ENCODE measurements at places on chromosomes 13 and 19.
A peak's percentile ranks its signal among the peaks of the same experiment; 100 is the strongest.

DNA sequence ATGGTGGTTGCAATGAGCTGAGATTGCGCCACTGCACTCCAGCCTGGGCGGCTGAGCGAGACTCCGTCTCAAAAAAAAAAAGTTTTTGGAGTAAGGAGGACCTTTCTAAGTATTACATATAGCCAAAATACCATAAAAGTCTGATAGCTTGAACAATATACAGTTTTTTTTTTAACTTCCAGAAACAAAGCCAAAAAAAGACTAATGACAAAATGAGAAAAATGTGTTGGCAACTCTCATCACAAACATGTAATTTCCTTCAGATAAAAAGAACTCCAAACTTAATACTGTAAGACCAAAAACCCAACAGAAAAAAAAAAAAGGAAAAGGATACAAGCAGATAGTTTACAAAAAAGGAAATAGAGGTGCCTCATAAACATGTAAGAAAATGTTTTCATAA is 68.2 kb upstream of the MED4 start:
- DNase-seq, result no peak
- H3K4me1 ChIP-seq, result peaks cover 10% of the 10 kb centered on the region
- H3K36me3 ChIP-seq, result no peaks in the 10 kb centered on the region
- no peaks in the 10 kb centered on the region for H3K27me3 ChIP-seq

- no peaks in the 10 kb centered on the region for H3K4me1 ChIP-seq
- no peak overlapping the region for H3K27ac ChIP-seq
- H3K36me3 ChIP-seq, result no peaks in the 10 kb centered on the region
- H3K4me3 ChIP-seq, result no peak overlapping the region
- no peaks in the 10 kb centered on the region for H3K27me3 ChIP-seq
Observed at GRCh38 chr13:88526853-88527215, 855.7 kb downstream of the SLITRK5 start.

DNA sequence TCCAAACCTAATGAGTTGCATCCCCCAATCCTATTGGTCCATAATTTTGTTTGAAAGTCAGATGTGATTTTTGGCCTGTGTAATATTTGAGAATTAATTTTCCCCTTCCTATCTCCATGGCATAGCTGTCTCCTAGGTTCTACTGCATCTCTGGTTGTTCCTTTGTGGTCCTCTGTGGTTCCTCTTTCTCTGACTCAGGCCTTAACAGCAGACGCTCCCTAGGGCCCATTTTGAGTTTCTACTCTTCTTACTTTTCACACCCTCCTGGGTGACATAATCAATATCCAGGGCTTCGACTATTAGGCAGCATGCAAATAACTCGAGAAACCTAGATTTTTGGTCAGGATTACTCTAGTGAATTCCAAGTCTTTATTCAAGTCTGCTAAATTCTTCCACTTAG is 160.7 kb downstream of the RFC3 start:
- H3K4me3 ChIP-seq, result no peak overlapping the region
- DNase-seq, result no peak
- no peaks in the 10 kb centered on the region for H3K27me3 ChIP-seq
- no peaks in the 10 kb centered on the region for H3K4me1 ChIP-seq

GRCh38 chr13:105050686-105051085 is 1484.8 kb downstream of the EFNB2 start:
- H3K4me1 ChIP-seq, result no peaks in the 10 kb centered on the region
- H3K27me3 ChIP-seq, result no peaks in the 10 kb centered on the region
- no peak overlapping the region for H3K4me3 ChIP-seq
- no peaks in the 10 kb centered on the region for H3K36me3 ChIP-seq
- H3K27ac ChIP-seq, result no peak overlapping the region

DNA sequence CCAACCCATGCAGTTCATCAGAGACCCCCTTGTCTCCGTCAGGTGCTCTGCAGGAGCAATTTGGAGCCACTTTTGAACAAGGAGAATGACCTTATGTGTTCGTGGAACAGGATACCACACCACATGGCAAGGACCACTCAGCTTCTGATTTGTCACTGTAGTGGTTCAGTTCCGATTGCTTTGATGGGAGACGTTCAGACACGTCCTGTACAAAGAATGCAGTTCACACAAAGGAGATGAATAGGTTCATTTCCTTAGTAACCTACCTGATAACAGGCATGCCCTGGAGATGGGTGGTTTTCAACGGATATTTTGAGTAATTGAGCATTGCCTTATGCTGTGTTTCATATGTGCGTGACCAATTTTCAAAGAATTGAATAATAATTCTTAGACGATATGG is 17.2 kb downstream of the FGF9 start:
- no peaks in the 10 kb centered on the region for H3K27me3 ChIP-seq
- no peaks in the 10 kb centered on the region for H3K36me3 ChIP-seq
- H3K4me3 ChIP-seq, result no peak overlapping the region
- H3K27ac ChIP-seq, result no peak overlapping the region
- no peak for DNase-seq

- H3K4me3 ChIP-seq, result peak within 1 kb of the TSS; percentile 98
- H3K4me1 ChIP-seq, result peaks cover 41% of the 10 kb centered on the region
- H3K27me3 ChIP-seq, result no peaks in the 10 kb centered on the region
- H3K36me3 ChIP-seq, result peaks cover 14% of the 10 kb centered on the region
Observed at GRCh38 chr19:18281082-18282020, at the start of gene JUND. TSS of gene JUND (minus strand) at chr19:18281622. CDS start at chr19:18281484, 138 bp downstream.

DNA sequence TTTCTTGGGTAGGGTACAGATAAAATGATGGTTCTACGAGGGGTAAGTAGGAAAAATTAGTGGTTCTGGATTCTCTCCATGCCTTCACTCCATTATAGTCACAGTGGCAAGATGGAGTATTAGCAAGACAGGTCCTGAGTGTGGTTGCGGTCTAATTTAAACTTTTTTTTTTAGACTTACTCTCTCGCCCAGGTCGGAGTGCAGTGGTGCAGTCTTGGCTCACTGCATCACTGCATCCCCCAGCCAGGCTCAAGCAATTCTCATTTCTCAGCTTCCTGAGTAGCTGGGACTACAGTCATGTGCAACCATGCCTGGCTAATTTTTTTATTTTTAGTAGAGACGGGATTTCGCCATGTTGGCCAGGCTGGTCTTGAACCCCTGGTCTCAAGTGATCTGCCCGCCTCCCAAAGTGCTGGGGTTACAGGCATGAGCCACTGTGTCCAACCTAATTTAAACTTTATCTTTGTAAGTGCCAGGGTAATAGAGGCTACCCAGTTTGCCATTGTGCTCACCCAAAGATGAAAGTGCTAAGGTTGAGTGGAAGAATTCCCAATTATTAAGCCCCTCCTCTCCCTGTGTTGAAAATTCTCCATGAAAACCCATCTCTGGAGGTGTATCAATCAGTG is 135.6 kb downstream of the TM9SF2 start:
- H3K27ac ChIP-seq, result no peak overlapping the region
- no peaks in the 10 kb centered on the region for H3K36me3 ChIP-seq
- no peaks in the 10 kb centered on the region for H3K27me3 ChIP-seq
- no peak for DNase-seq
- no peak overlapping the region for H3K4me3 ChIP-seq
- no peaks in the 10 kb centered on the region for H3K4me1 ChIP-seq

- DNase-seq, result no peak
- peak overlapping the region; percentile 91 for H3K4me3 ChIP-seq
- H3K36me3 ChIP-seq, result no peaks in the 10 kb centered on the region
Observed at GRCh38 chr13:33541962-33542308, 256.4 kb upstream of the STARD13 start.

GRCh38 chr19:55094456-55095259 is 19.0 kb downstream of the EPS8L1 start:
- DNase-seq, result no peak
- peaks cover 7% of the 10 kb centered on the region for H3K36me3 ChIP-seq
- no peak overlapping the region for H3K4me3 ChIP-seq
- H3K27me3 ChIP-seq, result no peaks in the 10 kb centered on the region
- H3K27ac ChIP-seq, result no peak overlapping the region

DNA sequence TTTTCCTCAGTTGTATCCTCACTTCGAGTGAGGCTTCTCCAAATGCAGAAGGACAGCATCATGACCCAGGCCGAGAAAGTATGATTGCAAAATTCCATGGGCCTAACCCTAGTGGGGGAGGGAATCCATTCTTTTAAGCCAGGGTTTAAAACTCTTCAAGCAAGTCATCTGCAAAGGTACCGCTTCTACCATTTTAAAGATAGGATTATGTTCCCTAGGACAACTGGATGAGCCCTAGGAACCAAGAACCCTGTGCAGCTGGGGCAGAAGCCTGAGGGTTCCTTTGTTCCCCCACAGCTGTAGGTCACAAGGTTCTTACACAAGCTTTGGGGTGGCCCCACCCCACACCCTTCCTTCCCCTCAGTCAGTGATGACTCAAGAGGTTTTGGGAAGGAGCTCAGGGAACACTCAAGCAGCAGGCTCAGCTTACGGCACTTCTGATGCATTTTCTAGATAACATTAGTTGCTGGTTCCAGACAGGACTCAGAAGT is 13.5 kb downstream of the ARL11 start:
- no peaks in the 10 kb centered on the region for H3K36me3 ChIP-seq
- peaks cover 8% of the 10 kb centered on the region for H3K4me1 ChIP-seq
- no peak for DNase-seq
- H3K27ac ChIP-seq, result no peak overlapping the region
- H3K27me3 ChIP-seq, result no peaks in the 10 kb centered on the region

DNA sequence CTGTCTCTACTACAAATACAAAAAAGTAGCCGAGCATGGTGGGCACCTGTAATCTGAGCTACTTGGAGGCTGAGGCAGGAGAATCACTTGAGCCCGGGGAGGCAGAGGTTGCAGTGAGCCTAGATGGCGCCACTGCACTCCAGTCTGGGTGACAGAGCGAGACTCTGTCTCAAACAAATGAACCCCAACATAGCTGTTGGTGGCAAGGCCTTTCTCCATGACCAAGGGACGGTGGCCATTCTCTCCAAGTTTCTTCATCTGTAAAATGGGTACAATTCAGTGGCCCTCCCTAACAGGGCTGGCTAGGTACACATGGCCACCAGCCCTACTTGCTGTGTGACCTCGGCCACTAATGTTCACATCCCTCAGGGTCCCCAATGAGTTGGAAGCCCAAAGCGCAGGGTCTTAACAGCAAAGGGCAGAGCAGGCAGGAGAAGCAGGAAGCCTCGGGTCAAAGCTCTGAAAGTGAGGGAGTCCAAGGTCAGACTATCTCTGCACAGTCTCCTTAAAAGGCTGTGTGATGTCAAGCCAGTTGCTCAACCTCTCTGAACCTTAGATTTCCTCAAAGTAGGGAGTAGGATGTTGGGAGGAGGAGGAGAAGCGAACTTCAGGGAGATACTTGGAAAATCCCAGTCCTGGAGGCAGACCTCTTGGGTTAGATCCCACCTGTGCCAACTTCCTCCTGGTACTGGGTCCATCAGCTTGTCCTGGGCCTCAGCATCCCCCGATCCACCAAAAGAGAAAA is 2.7 kb downstream of the JUND start:
- DNase-seq, result peak; percentile 77
- peak overlapping the region; percentile 100 for H3K27ac ChIP-seq
- no peaks in the 10 kb centered on the region for H3K27me3 ChIP-seq
- peaks cover 14% of the 10 kb centered on the region for H3K36me3 ChIP-seq
- H3K4me3 ChIP-seq, result peak overlapping the region; percentile 98

GRCh38 chr13:73772449-73773167 is 361.6 kb downstream of the KLF12 start:
- no peak overlapping the region for H3K4me3 ChIP-seq
- H3K4me1 ChIP-seq, result peaks cover 18% of the 10 kb centered on the region
- H3K27ac ChIP-seq, result no peak overlapping the region
- no peak for DNase-seq
- no peaks in the 10 kb centered on the region for H3K36me3 ChIP-seq

DNA sequence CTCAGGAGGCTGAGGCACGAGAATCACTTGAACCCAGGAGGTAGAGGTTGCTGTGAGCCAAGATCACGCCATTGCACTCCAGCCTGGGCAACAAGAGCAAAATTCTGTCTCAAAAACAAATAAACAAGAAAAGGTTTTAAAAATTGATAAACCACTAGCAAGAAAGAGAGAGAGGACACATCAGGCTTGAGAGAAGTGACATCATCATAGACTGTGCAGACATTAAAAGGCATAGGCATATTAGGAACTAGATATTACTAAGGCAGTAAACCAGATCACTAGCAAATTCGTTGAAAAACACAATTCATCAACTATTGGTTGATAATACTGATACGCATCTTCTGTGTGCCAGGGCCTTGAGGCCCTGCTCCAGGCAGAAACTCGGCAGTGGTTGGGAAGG is 7.7 kb downstream of the A1BG start:
- no peaks in the 10 kb centered on the region for H3K36me3 ChIP-seq
- DNase-seq, result no peak
- H3K4me3 ChIP-seq, result no peak overlapping the region
- H3K27ac ChIP-seq, result no peak overlapping the region
- no peaks in the 10 kb centered on the region for H3K27me3 ChIP-seq

DNA sequence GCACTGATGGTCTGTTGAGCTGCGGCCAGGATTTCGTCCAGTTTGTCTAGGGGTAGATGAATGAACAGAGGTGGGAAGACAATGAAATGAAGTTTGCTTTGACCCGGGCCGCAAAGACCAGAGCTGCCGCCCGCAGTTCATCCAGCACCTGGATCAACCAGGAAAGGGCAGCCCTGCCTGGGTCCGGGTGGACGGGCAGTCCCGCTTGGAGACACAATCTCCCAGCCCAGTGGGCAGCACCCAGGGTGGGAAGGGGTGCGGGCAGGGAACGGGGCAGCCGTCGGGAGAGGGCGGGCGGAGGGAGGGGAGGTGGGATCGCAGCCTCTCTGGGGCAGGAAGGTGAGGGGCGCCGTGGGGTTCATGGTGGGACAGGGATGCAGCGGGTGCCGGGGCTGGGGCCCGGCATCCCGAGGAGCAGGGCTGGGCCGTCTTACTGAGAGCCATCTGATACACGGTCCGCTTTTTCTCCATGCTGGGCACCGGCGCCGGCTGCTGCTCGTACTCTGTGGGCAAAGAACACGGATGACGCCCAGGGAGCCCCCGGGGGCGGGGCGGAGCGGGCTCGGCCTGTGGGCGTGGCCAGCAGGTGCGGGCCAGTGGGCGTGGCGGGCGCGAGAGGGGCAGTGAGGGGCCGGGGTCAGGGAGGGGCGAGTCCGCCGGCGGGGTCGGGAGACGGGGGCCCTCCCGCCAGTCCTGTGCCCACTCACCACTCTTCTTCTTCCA is 33.1 kb downstream of the SHANK1 start:
- no peak overlapping the region for H3K4me3 ChIP-seq
- H3K27ac ChIP-seq, result no peak overlapping the region
- H3K27me3 ChIP-seq, result peaks cover 3% of the 10 kb centered on the region
- no peak for DNase-seq
- no peaks in the 10 kb centered on the region for H3K4me1 ChIP-seq

GRCh38 chr13:113493315-113493951 is 2.9 kb upstream of the DCUN1D2 start:
- no peaks in the 10 kb centered on the region for H3K27me3 ChIP-seq
- H3K4me1 ChIP-seq, result peaks cover 32% of the 10 kb centered on the region
- peak overlapping the region; percentile 5 for H3K27ac ChIP-seq
- peaks cover 10% of the 10 kb centered on the region for H3K36me3 ChIP-seq

DNA sequence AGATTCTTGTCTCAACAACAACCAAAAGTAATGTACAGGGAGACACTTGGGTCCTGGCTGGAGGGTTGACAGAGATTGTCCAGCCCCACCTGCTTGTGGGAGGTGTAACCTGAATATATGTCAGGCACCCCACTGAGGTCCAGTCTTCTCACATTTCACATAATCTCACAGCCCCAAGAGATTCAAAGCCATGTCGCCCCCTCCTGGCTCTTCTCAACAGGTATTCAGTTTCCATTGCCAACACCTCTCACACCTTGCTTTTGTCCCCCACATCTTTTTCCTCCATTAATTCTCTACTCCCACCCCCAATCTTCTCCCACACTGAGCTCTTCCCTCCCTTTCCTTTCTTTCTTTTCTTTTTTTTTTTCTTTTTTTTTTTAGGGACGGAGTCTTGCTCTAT is 11.2 kb downstream of the UNC13A start:
- H3K27me3 ChIP-seq, result peaks cover 19% of the 10 kb centered on the region
- no peak for DNase-seq
- no peak overlapping the region for H3K4me3 ChIP-seq
- peaks cover 9% of the 10 kb centered on the region for H3K4me1 ChIP-seq

GRCh38 chr19:46481223-46481848 is 10.0 kb upstream of the PNMA8A start:
- no peaks in the 10 kb centered on the region for H3K4me1 ChIP-seq
- no peak overlapping the region for H3K27ac ChIP-seq
- H3K36me3 ChIP-seq, result no peaks in the 10 kb centered on the region
- no peak for DNase-seq
